ENCODE measurements at places on chromosomes 2 and 18.

DNA sequence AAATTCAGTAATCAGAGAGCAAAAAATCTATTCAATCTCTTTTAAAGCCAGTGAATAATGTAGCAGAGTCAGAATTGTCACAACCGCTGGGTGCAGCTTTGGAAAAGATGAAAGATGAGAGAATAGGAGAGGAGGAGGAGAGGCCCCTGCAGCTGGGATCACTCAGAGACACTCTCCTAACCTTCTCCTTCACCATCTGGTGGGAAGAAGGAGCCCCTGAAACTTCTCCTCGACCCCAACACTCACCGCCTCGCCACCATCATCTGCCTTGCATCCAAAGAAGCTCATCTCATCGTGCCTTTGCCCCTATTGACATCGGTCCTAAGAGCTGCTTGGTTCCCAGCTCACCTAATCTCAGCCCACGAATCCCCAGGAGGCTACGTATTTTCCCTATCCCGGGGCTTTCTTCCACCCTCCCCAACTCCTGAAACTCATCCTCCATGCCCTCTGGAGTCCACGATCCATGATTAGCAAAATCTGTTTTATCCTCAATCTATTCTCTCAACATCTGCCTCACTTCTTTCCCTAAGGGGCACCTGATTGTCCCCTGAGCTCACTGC, 58.5 kb downstream of the PKDCC start:
- DNase-seq = no peak

GRCh38 chr2:233285921-233286320, 21.7 kb upstream of the SAG start:
- no peak for DNase-seq

DNA sequence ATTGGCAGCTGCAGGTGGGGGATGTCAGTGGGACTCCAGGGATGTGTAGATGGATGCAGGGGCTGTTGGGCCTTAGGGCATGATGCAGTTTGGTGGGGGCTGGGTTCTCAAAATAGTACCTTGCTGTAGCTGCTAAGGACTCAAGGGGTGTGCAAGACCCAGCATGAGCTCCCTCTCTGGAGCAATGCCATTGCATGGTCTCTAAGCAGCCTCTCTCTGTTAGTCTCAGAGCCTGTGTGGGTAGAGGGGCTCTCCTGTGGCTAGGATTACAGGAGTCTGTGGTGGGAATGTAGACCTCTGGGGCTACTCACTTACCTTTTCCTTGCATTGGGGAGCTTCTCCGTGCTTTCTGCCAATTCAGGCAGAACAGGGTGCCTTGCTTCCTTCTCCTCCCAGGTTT, 228.9 kb downstream of the LPIN1 start:
- DNase-seq = no peak

- DNase-seq = no peak
Observed at GRCh38 chr2:192043216-192043870, 151.4 kb downstream of the TMEFF2 start.

- DNase-seq = no peak
Observed at GRCh38 chr2:212027681-212028628, 510.6 kb downstream of the ERBB4 start.

DNA sequence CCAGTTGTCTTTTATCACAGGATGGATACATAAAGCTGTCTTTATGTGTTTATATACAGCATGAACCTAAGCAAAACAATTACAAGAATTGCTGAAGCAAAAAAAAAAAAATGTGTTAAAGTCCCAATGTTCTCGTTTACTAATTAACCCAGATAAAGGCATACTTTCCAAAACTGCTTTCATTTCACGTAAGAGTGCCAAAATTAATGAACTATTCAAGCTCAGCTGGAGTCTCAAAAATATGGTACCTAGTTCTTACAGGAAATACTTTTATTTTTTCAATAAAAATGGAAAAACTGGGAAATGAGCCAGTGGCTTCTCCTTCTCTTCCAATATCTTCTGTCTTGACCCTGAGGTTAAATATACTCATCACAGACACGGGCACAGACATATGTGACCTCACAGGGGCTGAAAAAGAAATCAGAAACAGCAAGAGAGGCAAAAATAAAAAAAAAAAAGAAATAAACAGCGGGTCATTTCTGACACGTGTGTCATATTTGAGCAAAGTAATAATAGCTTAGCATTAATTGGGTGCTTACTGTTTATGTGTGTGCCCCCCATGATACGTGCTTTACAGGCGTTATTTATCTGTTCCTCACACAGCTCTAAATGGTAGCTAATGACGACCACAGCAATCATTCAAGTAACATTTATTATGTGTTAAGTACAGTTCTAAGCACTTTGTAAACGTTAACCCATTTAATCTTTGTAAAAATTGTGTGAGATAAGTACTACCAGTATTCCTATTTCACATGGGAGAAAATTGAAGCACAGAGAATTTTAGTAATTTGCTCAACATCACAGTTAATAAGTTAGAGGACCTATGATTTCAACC, 158.0 kb upstream of the MMADHC start:
- DNase-seq = no peak

- no peak for DNase-seq
Observed at GRCh38 chr2:2400286-2401038, 69.4 kb upstream of the MYT1L start.

GRCh38 chr2:162487816-162488215, 143.9 kb downstream of the GCA start:
- DNase-seq = no peak

Measured in right lobe of liver (tissue), 6 donors.